Aorta (tissue), 5 donors: ENCODE measurements at places on chromosomes 12 and 14. TPM values are rescaled to one million over a fixed set of nuclear protein-coding genes. Genes with fewer than 3 reads are reported as not detected.

The NEMP1 gene
- 5.8 TPM for polyA plus RNA-seq

DNA sequence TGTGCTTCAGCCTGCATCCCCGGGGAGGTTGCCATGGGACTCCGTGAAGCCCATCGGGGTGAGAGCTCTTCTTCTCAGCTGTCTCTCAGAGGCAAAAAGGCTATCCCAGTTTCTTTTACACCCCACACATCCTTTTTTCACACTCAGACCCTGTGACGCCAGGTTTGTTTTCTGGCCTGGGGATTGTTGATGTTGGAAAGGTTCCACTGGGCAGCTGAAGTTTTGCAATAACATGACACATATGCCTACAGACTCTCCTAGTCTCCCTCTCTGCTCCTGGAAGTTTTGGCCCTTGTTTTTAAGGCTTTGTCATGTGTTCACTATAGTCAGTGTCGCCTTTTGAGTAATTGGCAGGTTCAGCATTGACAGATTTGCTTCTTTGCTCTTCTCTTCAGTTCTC is 118.6 kb downstream of the SMOC1 start:
- DNase-seq, result no peak

DNA sequence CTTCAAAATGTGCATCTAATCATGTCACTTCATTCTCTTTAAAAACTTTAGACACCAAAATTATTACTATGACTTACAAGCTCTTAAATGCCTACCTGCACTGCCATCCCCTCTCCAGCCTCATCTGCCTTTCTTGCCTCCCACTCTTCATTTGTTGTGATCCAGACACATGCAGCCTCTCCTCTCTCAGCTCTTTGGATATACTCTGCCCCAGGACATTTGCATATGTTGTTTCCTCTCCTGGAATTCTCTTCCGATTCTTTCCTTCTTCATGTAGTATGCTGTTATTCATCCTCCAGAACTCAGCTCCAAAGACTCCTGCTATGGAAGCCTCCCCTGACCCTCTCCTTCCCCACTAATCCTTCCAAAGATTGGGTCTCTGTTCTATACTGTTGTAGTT is 197.6 kb downstream of the ANO4 start:
- DNase-seq, result no peak

DNA sequence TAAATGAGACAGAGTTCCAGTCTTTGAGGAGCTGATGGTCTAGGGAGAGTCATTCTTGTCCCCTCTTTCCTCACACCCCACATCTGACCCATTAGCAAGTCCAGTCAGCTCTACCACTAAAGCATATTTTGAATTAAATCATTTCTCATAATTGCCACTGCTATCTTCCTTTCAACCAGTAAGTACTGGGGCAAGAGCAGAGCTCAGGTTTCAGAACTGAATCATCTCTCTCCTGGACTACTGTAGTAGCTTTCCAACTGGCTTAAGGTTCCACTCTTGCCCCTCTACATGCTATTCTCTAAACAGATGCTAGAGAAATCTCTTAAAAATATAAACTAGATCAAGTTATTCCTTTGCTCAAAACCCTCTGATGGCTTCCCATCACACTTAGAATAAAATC is 218.3 kb downstream of the TTC6 start:
- no peak for DNase-seq

GRCh38 chr12:53201639-53202038 is 5.4 kb downstream of the ITGB7 start:
- DNase-seq, result peak; percentile 7
